ENCODE measurements at places on chromosomes 6 and 20.

GRCh38 chr20:10470276-10470675, 35.2 kb downstream of the SLX4IP start:
- no peak for DNase-seq

- DNase-seq, result no peak
Measured at GRCh38 chr6:167426084-167426483, 101.2 kb downstream of the TTLL2 start.

GRCh38 chr20:19662637-19662995, 95.4 kb upstream of the RIN2 start:
- no peak for DNase-seq

GRCh38 chr6:37980222-37980595, 160.7 kb downstream of the ZFAND3 start:
- DNase-seq, result no peak

GRCh38 chr6:54133186-54133585, 21.9 kb downstream of the MLIP start:
- DNase-seq, result no peak

- DNase-seq, result no peak
Measured at GRCh38 chr6:28709478-28710349, 184.0 kb downstream of the GPX5 start.

- no peak for DNase-seq
Measured at GRCh38 chr6:107026965-107027364, 1.0 kb upstream of the MTRES1 start.

DNA sequence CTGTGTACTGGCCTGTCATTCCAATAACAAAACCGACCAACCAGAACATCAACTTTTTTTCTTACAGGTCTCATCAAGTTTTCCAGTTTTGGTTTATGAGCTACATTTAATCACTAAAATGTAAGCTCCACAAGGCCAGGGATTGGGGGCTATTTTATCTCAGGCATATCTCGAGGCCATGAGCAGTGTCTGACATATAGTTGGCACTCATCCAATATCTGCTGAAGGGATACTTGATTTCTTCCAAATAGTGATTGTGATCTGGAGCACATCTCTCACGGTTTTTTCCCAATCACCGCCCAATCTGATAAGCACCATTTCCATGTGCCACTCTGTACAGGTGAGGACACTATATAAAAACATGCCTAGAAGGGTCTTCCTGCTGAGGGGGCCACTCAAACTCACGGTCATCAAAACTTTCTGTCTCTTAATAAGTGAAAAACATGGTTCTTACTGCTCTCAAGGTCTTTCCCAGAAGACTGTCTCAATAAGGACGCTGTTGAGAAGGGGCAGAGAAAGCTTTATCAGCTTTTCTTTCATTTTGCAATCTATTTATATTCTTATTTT, 65.5 kb downstream of the MAN1A1 start:
- DNase-seq, result no peak

DNA sequence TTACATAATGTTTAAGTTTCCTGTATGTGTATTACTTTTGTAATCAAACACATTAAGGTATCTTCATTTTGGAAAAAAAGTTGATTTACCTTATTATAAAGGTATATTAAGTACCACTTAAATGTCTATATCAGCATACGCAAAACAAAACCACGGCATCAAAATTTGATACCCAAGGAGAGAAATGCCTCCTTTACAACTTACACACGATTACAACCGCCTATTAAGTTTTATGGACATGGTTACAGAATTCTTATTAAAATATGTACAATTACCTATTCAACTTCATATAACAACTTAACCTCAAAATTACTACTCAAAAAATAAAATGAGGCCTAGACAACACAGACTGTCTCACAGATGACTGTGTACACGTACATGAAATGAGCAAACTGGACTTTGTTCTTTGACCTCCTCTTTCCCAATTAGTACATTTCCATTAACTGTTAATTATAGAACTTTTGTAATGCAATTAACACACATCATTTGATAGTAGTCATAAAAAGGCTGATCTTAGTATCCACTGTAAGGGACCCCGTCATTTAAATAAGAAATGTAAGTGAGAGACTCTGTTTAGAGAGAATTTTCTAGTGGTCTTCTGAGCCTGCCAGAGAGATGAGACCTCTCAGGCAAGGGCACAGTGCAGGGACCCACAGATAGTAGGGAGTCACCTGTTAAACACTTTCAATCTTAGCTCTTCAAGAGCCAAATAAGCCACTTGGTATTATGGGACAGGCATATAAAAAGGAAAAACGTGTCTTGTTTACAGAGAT, 2.5 kb downstream of the DIDO1 start:
- DNase-seq, result no peak

DNA sequence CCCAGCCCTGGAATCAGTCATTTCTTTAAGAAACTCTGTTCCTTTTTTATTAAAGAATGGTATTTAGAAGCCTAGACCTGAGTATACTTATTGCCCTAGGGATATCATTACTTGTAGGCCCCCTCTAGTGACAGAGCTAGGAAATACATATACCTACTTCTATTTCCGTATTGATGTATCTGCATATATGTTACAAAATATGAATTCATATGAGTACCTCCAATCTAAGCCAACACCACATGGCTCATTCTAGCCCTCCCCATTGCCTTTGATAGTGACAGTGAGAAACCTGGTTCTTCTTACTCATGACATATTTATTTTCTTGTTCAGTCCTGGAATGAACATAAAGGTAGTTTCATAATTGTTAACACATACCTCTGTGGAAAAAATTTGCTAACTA, 137.2 kb downstream of the FARS2 start:
- DNase-seq, result peak; percentile 92

DNA sequence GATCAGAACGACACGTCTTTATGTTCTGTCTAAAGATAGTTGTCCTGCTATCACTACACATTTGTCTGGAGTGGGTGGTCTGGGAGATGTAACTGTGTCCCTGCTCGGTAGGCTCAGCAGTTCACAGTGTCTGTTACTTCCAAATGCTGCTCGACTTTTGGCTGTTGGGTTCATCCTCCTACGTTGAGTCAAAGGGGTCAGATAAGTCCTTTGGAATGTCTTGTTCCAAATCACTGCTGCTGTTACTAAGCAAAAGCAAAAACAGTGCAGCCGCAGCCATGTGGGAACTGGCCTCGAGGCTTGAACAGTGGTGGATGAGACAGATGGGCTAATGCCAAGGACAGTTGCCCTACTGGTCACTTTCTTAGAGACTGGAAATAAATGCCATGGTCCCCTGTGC, 272.2 kb upstream of the MAP3K7 start:
- DNase-seq, result no peak

GRCh38 chr6:130743175-130743574, 84.0 kb upstream of the SMLR1 start:
- no peak for DNase-seq

DNA sequence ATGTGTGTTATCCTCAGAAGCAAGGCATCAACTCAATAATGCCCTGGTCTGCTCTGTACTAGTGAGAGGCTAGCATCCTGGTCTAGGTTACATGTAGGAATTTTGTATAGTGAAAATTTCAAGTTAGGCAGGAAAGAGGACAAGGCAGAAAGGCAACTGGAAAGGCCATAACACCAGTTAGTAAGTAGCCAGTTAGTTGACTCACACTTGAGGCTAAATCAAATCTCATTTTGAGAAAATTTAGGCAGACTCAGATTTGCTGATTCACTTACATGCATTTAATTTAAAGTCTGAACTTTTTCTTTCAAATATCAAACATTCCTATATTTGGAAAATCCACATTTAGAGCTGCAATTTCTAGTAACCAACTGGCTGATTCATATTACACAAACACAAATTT, 184.5 kb upstream of the TCF21 start:
- DNase-seq, result no peak

- DNase-seq, result no peak
Measured at GRCh38 chr6:10190042-10190441, 224.8 kb downstream of the TFAP2A start.

DNA sequence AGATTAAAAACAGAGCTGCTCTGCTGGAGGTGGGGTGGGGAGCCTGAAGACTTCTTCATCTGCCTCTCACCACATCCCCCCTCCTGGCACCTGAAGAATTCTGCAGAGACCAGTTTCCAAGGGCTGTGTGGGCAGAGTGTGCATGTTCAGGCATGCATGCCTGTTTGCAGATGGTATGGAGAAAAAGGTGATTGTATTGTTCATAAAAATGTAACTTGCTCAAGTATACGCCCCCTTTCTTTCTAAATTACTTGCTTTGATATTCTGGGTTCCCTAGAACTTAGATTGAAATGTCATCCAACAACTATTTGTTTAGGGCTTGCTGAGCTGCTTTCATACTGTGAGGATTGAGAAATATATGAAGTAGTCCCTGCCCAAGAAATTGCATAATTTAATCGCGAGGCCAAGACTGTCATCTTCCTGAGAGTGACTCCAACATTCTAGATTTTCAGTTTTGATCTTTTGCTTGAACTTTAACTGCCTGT, 83.6 kb downstream of the LCA5 start:
- DNase-seq, result no peak

DNA sequence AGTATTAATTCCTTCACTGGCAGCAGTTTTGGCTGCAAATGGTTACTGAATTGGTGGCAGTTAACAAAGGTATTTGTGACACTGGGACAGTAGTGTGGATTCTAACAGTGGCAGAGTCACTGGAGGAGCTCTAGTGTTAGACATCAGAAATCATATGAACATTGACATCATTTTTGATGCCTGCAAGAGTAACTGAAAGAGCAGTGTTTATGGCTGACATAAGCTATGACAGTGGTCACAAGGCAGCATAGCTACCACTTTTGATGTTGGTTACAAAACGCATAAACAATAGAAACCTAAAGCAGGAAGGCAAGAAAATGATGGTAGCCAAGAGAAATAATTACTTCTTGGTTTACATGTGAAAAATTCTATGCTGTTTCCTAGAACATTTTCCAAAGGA, 326.7 kb upstream of the MAN1A1 start:
- no peak for DNase-seq

DNA sequence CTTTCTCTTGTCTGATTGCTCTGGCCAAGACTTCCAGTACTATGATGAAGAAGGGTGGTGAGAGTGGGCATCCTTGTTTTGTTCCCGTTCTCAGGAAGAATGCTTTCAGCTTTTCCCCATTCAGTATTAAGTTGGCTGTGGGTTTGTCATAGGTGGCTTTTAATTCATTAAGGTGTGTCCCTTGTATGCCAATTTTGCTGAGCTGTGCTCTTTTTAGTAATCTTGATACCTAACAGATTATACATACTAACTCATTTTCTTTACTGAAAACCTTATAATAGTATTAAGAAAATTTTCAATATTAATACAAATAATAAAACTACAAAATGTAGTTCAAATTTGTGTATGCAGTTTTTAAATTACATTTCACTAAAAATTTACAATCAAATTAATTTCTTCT, 379.6 kb upstream of the PLCB4 start:
- no peak for DNase-seq

DNA sequence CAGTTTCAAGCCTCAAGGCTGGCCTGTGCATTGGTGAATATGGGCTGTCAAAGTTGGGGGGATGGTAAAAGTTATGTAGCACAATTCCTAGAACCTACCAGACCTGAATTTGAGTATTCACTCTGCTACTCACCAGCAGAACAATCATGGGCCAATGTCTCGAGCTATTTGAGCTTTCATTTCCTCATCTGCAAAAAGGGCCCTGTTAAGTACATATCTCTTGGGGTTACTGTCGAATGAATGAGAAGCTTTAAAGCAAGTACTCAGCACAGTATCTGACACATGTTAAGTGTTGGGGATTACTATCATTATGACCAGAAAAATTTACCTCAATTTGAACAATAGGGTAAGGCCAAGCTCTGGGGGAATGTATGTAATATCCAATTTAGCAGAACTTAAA, 13.5 kb upstream of the ENPP4 start:
- DNase-seq, result no peak

DNA sequence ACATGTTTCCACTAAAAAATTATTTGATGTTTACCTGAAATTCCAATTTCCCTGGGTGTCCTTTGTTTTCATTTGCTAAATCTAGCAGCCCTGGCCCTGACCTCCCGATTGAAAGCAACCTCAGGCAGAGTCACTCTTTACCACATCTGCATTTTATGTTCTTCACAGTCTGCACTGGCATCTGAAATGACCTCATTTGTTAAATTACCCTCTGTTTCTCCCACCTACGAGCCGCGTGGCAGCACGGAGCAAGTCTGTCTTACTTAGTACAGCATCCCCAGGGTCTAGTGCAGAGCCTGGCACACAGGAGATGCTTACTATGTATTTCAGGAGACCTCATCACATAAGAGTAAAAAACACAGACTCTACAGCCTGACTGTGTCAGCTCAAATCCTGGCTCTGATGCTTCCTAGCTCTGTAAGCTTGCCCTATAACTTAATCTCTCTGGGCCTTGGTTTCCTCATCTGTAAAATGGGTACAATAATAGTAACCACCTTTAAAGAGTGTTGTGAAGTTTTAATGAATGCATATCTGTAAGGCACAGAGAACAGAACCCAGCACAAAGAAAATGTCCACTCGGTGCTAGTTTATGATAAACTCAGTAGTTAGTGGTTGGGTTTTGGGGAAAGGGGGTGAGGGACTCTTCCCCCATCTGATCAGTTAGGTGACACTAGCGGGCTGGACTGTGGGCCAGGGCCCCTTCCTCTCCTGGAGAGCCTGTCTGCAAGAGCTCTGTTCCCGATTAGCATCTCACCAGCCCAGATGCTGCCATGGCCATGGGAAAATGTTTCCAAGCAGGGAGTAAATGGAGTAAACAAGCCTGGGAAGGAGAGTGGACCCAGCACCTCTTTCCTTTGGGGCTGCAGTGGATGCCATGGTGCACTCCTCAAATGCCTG, 88.2 kb downstream of the PREX1 start:
- DNase-seq, result no peak

- no peak for DNase-seq
Measured at GRCh38 chr6:5351552-5352210, 90.4 kb downstream of the FARS2 start.

- DNase-seq, result no peak
Measured at GRCh38 chr6:143607168-143607567, 70.6 kb upstream of the PHACTR2 start.

DNA sequence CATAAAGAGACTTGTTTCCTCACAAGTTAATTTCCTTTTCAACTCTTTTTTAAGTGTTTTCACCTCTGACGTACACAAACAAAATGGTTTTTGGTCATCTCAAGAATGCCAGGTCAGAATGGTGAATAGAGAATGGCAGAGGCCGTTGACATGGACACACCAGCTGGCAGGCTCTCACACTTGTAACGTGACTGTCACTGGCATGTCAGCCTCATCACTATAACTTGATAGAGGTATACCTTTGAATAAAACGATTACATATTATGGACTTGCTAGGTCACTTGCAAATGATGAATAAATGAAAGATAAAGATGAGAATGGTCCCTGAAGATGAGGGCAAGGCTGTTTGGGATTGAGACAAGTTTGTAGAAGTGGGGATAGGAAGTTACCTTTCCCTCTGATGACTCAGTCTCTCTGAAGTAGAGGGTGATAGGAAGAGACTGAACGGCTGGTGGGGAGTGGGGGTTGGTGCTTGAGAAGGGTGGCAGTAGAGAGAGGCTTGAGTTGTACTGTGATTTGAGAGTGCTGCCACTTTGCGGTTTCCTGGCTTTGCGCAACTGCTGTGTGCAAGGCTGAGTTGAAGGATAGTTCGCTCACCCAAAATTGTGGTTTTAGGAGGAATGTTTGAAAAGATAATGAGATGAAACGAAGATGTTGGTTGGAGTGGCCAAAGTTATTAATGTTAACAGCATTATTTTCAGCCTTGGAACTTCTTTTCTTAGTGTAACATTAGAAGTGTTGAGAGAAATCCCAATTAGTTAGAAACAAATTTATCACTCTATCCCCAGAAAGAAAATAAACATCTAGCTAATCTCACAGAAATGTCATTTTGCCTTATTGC, 30.3 kb downstream of the TBPL1 start:
- peak; percentile 91 for DNase-seq

GRCh38 chr6:114282292-114282691, 60.5 kb downstream of the HS3ST5 start:
- no peak for DNase-seq

All from Kasumi-1 (cell line).